Activated T-helper 2 cell treated with anti-CD3 and anti-CD28 coated beads, Interferon-gamma antibody, Interleukin-2, Interleukin-4, amounts not matched to agents 10 μg/mL and 5 μg/mL and 100 μg/mL, durations not matched to agents 14 hours and 24 hours and 36 hours (primary cell): ENCODE measurements at places on chromosomes 7 and 10.

- no peak overlapping the region for H3K27ac ChIP-seq
- no peak overlapping the region for H3K4me3 ChIP-seq
- no peaks in the 10 kb centered on the region for H3K27me3 ChIP-seq
Observed at GRCh38 chr10:109678857-109679256, 244.5 kb downstream of the XPNPEP1 start.

DNA sequence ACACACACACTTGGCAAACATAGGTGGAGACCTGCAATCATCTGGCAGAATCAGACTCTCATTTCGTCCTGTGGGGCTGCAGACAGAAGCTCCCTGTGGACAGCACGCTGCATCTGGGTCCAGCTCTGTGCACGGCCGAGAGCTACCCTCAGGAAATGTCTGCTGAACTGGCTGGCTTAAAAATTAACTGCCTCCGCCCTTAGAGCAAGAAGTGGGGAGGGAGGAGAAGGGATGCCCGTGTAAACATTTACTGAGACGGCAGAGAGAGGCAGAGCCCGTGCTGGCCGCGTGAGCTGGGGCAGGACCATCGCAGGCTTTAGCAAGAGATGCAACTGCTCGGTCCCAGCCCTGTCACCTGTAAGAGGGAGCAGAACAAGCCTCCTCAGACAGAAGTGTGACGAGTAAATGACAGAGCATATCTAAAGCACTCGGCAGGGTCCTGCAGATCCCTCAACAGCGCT lies 81.8 kb downstream of the TNS3 start:
- no peaks in the 10 kb centered on the region for H3K36me3 ChIP-seq
- no peak overlapping the region for H3K27ac ChIP-seq
- H3K4me3 ChIP-seq, result no peak overlapping the region
- H3K4me1 ChIP-seq, result peaks cover 5% of the 10 kb centered on the region
- DNase-seq, result no peak

DNA sequence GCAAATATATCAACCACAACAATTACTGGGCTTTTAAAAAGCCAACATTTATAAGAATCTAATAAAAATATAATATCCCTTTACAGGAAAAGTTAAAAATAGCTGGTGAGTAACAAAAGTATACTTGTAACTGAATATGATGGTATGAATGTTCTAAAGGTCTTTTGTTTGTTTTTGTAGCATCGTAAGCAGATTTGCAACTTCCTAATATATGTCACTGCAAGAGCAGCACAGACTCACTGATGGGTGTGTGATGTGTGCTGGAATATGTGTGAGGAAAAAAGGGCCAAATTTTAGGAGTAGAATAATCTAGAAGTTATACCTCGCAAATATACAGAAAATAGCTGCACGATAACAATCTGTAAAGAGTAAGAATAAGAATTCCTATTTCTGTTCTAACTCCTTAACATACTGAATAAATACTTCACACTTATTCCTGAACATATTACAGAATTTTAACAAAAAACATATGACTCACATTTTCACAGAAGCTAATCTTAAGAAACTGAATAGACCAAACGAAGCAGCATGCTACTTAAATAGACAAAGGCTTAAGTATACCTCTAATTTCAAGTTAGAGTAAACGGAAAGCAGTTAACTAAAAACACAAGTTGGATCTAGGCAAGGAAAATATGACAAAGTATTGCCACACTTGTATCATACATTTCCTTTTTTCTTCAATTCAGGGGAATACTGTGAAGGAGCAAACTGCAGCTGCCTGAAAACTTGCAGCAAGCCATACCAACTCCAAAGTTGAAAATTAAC lies 9.6 kb downstream of the ETV1 start:
- no peak for DNase-seq
- H3K36me3 ChIP-seq, result no peaks in the 10 kb centered on the region
- H3K27me3 ChIP-seq, result no peaks in the 10 kb centered on the region

- peak overlapping the region; percentile 45 for H3K27ac ChIP-seq
- H3K4me1 ChIP-seq, result peaks cover 50% of the 10 kb centered on the region
- no peak for DNase-seq
Observed at GRCh38 chr7:38905056-38905759, 3.8 kb downstream of the VPS41 start.

GRCh38 chr7:148581624-148582023 lies 8.9 kb upstream of the C7orf33 start:
- H3K4me3 ChIP-seq, result no peak overlapping the region
- peaks cover 36% of the 10 kb centered on the region for H3K4me1 ChIP-seq
- no peak overlapping the region for H3K27ac ChIP-seq
- no peaks in the 10 kb centered on the region for H3K27me3 ChIP-seq

DNA sequence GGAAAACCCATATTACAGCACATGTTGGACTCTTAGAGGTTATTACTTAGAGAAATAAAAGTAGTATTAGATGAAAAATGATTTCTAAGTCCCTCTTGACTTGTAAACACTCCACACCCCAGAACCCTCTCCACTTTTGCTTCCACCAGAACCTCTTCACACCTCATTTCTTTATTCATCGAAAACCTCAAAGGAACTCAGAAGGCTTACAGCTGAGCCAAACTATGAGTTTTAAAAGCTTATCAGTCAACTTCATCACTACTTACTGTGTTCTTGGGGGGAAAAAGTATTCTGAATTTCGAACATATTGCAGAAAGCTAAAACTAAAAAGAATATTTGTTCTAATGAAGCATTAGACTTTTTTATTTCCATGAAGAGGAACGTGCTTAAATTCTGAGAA lies 547.8 kb upstream of the STEAP1 start:
- no peak overlapping the region for H3K4me3 ChIP-seq
- H3K27me3 ChIP-seq, result no peaks in the 10 kb centered on the region
- H3K27ac ChIP-seq, result peak overlapping the region; percentile 70
- H3K36me3 ChIP-seq, result peaks cover 6% of the 10 kb centered on the region

DNA sequence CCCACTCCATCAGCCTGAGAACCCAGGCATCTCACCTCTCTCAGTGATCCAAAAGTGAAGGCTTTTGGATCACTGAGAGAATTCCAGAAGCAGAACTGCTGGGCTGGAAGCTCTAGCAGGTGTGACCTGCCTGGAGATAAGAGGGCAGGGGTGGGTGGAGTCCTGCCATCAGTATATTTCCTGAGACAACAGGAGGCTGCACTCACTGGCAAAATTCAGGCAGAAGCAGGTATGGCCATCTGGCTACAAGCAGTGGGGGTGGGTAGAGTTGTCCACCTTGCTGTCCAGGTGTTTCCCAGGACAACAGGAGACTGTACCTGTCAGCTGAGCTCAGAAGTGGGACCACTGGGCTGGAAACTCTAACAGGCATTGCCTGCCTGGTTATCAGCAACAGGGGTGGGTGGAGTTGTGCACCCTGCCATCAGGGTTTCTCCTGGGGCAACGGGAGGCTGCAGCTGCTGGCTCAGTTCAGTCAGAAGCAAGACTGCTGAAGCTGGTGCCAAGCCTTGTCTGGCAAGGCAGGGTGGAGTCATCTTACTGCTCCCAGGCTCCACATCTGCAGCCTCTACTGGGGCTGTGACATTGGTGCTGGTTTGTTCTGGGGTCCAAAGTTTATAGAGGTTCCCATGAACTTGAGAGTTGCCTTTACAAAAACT lies 47.2 kb upstream of the SFTPD start:
- no peak overlapping the region for H3K4me3 ChIP-seq
- no peaks in the 10 kb centered on the region for H3K36me3 ChIP-seq
- no peak overlapping the region for H3K27ac ChIP-seq
- H3K4me1 ChIP-seq, result no peaks in the 10 kb centered on the region
- no peak for DNase-seq

GRCh38 chr7:140489026-140489359 lies 9.7 kb upstream of the MKRN1 start:
- H3K36me3 ChIP-seq, result no peaks in the 10 kb centered on the region
- no peak overlapping the region for H3K4me3 ChIP-seq
- H3K27ac ChIP-seq, result no peak overlapping the region
- DNase-seq, result no peak
- H3K27me3 ChIP-seq, result no peaks in the 10 kb centered on the region

DNA sequence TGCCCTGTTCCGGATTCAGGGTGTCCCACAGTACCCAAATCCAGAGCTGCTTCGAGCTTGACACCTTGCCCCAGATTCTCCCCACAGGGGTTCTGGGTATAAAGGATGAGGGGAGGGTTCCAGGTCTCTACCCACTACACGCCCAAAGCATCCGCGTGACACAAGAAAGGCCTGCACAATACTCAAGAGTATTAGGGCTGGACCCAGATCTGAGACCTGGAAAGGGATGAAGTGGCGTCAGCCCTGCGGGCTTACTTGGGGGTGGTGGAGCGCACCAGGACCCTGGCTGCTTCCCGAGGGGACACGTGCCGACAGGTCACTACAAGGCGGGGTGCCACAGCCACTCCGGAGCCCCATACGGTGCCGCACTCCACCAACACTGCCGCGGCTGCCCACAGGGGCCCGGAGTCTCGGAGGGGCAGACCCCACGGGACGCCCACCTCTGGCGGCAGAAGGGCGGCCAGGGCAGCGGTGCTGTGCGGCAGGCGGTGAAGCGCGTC lies 1.3 kb downstream of the TYSND1 start:
- no peak for DNase-seq
- H3K27ac ChIP-seq, result peak overlapping the region; percentile 69
- H3K27me3 ChIP-seq, result no peaks in the 10 kb centered on the region
- peaks cover 16% of the 10 kb centered on the region for H3K4me1 ChIP-seq
- peak overlapping the region; percentile 78 for H3K4me3 ChIP-seq
- H3K36me3 ChIP-seq, result peaks cover 17% of the 10 kb centered on the region

DNA sequence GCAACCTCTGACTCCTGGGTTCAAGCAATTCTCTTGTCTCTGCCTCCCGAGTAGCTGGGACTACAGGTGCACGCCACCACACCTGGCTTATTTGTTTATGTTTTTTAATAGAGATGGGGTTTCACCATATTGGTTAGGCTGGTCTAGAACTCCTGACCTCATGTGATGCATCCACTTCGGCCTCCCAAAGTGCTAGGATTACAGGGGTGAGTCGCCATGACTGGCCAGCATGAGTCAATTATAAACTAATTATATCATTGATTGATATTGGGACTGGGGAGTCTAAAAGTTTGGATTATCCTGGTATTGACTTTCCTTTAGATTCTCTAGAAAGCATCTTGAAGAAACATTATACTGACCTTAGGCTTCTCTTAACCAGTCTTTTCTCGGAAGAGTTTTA lies 73.9 kb upstream of the CCNY start:
- peaks cover 3% of the 10 kb centered on the region for H3K4me1 ChIP-seq
- no peaks in the 10 kb centered on the region for H3K27me3 ChIP-seq
- no peak overlapping the region for H3K4me3 ChIP-seq
- no peak overlapping the region for H3K27ac ChIP-seq

DNA sequence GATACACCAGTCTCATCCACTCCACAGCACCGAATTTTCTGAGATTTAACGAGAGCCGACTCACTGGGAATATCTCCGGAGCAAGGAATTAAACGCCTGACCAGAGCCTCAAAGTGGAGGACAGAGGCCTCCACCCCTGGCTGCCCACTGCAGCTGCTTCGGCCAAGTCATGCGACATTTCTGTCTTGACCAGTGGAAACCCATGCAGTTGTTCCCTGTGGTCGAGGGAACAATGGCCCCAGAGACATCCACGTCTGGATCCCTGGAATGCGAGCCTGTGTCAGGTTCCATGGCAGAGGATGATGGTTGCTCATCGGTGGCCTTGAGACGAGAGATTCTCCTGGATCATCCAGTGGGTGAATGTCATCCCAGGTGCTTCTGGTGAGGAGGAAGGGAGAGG lies 65.7 kb upstream of the INSIG1 start:
- no peaks in the 10 kb centered on the region for H3K4me1 ChIP-seq
- no peak for DNase-seq
- H3K4me3 ChIP-seq, result no peak overlapping the region
- no peaks in the 10 kb centered on the region for H3K36me3 ChIP-seq
- peaks cover 2% of the 10 kb centered on the region for H3K27me3 ChIP-seq
- H3K27ac ChIP-seq, result no peak overlapping the region

DNA sequence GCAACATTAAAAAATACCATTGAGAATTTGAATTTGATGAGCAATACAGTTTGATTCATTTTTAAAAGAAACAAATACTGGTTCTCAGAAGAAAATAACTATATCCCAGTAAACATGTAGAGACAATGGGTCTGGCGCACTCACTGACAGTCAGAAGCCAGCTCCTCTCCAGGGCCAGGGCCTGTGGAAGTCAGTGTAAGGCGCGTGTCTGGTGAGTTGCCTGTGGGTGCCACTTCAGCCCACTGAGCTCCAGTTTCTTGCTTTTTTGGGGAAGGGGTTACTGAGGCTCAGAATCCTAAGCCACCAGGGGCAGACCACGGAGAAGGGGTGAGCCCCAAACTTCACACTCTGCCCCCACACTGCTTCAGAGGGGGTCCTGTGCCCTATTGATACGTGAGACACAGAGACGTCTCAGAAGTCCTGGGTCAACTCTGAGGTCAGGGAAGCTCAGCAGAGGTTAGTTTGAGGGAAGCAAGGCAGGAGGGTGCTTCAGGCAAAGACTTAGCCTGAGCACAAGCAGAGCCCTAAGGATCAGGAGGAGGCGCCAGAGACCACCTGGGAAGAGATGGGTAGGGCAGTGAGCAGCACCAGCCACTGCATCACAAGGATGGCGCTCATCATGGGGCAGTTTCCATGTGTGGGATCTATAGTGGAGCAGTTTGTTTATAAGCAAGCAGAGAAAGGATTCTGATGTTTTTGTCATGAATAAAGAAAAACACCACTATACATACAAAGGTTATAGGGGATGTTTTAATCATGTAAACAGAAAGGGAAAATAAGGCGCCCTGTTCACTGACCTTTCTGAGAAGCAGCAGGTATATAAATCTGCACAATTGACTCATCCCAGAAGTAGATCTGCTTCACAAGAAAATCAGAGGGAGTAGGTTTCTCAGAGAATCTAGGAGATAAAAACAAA lies 95.7 kb downstream of the PKD1L1 start:
- H3K4me1 ChIP-seq, result peaks cover 3% of the 10 kb centered on the region
- no peak for DNase-seq
- H3K36me3 ChIP-seq, result no peaks in the 10 kb centered on the region
- H3K27ac ChIP-seq, result no peak overlapping the region
- no peaks in the 10 kb centered on the region for H3K27me3 ChIP-seq

- H3K4me1 ChIP-seq, result no peaks in the 10 kb centered on the region
- peaks cover 26% of the 10 kb centered on the region for H3K27me3 ChIP-seq
- H3K36me3 ChIP-seq, result no peaks in the 10 kb centered on the region
- no peak for DNase-seq
Observed at GRCh38 chr7:143415742-143416397, 7.2 kb upstream of the EPHA1 start.

GRCh38 chr7:147062897-147063296 lies 946.3 kb downstream of the CNTNAP2 start:
- H3K36me3 ChIP-seq, result no peaks in the 10 kb centered on the region
- no peak for DNase-seq
- no peak overlapping the region for H3K4me3 ChIP-seq
- H3K27ac ChIP-seq, result no peak overlapping the region

DNA sequence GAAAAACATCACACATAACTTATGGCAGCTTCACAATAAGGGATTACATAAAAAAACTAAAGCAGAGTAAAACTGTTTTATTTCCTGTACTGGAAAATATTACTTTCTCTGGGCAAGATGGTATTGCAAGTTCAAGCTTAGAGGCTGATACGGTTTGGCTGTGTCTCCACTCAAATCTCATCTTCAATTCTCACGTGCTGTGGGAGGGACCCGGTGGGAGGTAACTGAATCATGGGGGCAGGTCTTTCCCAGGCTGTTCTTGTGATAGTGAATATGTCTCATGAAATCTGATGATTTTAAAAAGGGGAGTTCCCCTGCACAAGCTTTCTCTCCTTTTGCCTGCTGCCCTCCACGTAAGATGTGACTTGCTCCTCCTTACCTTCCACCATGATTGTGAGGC lies 5.1 kb upstream of the LRRC27 start:
- peaks cover 76% of the 10 kb centered on the region for H3K36me3 ChIP-seq
- H3K4me1 ChIP-seq, result peaks cover 49% of the 10 kb centered on the region
- H3K27ac ChIP-seq, result peak overlapping the region; percentile 39
- no peak for DNase-seq
